Activated T-cell treated with anti-CD3 and anti-CD28 coated beads, Interleukin-2, amount 50 U/mL, for 72 hours (primary cell): ENCODE measurements at places on chromosomes 1 and 21.

GRCh38 chr1:172776071-172776470, 117.2 kb downstream of the FASLG start:
- no peak for DNase-seq

DNA sequence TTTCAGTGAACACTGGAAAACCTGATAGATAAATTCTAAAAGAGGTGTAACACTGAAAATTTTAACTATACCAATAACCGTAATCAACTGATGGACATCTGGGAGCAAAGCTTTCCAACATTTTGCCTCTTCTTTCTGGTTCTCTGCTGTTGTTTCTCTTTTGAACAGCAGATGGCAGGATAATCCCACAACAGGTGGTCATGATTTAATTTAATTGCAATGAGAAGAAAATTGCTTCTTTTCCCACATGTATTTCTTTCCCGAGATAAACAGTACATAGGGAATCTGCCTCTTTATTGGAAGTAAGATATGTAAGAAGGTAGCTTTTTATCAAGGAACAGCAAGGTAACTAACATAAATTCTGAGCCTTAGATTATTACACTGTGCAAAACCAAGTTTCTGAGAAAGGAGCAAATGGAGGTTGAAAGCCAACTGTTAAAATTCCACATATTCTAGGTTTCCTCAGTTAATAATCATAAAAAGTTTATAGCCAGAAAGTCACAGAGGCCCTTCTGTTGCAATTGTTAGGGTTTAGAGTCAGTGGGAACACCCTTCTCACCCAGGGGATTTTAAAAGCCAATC, 72.9 kb downstream of the RPS6KA1 start:
- peak; percentile 62 for DNase-seq

GRCh38 chr1:116571215-116571919, 541 bp upstream of the CD58 start:
- DNase-seq, result no peak

DNA sequence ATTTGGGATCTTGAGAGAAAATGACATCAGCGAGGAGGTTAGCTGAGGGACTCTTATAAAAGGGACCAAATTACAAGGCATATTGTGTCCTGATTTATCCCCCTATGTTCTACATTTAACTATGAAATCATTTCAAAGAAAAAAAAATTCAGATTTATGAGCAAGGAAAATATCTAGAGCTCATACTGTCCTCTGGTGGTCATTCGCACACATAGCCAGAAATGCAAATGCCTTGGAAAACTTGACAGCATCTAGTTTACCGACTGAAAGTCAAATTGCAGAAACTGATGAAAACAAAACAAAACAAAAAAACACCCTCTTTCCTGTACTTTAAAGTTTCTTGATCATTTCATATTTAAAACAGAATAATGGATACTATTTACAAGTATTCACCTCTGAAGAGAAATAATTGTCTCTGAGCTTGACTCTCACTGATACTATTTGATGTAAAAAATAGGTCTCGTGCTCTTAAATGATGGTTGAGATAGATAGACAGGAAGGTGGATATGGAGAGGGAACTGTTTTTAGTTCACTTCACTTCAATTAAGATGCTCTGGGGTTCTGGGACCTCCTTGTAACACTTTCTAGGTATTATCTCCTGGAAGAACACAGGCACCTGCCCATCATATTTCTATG, 253.8 kb downstream of the PCP4 start:
- DNase-seq, result no peak

- peak; percentile 70 for DNase-seq
These were observed 23.3 kb downstream of the ZBTB17 start for GRCh38 chr1:15952317-15953258.

GRCh38 chr1:43530483-43531106, at the start of gene PTPRF:
Gene PTPRF (plus strand): TSS chr1:43530883. CDS start chr1:43545076, 14,193 bp downstream.
- peak; percentile 36 for DNase-seq

GRCh38 chr21:14547834-14548513, 1.9 kb upstream of the SAMSN1 start:
- no peak for DNase-seq

DNA sequence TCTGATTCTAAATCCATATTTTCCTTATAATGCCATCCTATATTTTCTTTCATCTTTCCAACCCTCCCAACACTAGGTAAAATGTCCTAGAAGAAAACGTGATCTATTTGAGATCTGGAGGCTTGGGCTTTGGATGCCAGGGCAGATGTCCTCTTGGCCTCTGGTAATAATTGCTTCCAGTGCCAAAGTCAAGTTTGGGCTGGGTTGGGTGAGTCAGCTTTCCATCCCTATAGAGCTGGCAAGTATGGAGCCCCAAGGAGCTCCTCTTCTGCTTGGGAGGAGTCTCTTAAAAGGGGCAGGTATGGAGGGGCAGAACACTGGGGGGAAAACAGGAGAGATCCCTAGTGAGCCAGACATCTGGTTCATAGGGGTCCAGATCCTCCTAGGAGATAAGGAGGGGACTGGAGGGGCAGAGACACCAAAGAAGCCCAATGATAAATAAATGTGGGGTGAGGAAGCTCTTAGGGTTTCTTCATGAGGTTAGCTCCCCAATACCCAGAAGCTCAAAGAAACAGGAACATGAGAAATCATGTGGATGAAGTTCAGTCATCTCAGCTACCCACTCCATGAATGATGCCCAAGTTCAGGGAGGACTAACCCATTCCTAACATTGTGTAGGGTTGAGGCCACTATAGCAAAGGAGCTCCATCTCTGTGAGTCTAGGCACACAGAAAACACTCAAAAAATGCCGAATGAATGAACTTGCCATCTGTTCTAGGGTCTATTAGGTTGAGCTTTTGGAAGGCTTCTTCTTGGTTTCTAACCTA, 3.5 kb downstream of the C1orf116 start:
- DNase-seq, result no peak

GRCh38 chr1:246164764-246165163, 342.3 kb downstream of the SMYD3 start:
- DNase-seq, result no peak

GRCh38 chr1:8218351-8219092, 99.4 kb upstream of the SLC45A1 start:
- no peak for DNase-seq

- no peak for DNase-seq
These were observed 23.3 kb upstream of the ZNF326 start for GRCh38 chr1:89971600-89971999.

- DNase-seq, result no peak
These were observed 4.4 kb downstream of the DENND4B start for GRCh38 chr1:153941826-153942725.

DNA sequence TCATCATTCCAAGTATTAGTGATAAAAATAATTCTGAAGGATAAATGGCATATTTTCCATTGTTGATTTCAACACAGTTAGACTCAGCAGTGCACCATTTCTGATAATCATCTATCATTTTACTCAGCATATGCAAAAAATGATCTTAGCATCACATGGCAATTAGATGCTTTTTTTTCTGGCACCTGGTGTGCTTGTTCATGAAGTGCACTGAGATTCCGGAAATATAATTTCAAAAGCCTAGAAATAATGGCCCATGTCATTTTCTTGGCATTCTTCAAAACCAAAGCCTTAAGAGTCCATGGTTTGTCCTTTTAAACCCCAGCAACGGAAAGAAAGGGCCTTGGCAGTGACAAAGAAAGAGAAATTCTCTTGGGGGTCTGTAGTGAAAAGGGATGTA, 278.8 kb downstream of the KIF26B start:
- no peak for DNase-seq

DNA sequence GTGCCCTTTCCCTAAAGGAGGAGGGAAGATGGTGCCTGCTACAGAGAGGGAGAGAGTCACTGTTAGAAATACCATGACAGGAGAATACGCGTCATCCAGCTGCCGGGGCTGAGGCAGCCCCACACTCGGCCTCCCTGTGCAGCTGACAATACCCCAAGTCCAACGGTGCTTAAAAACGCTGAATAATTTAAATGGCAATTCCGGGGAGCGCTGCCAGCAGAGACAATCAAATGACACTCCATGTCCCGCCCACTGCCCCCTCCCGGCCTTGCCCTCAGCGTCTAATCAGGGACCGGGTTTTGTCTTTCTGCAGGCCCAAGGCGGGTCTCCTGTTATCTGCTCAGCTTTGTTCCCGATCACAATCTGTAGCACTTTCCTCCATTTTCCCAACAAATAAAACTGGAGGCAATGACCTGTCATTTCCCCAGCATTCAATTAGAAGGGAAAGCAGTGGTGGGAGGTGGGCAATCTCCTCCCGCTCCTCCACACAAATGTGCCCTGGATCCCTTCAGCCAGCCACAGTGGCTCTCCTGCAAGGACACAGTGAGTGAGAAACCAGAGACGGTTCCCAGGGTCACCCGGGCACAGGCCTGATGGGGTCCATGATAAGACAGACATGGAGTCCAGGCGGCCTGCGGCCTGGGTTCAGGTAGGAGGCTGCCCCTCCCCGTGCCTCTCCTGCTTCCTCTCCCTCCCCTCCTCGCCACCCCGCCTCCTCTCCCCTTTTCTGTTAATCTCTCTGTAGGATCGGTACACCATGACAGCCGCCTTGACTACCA, 42.7 kb upstream of the AJAP1 start:
- no peak for DNase-seq

DNA sequence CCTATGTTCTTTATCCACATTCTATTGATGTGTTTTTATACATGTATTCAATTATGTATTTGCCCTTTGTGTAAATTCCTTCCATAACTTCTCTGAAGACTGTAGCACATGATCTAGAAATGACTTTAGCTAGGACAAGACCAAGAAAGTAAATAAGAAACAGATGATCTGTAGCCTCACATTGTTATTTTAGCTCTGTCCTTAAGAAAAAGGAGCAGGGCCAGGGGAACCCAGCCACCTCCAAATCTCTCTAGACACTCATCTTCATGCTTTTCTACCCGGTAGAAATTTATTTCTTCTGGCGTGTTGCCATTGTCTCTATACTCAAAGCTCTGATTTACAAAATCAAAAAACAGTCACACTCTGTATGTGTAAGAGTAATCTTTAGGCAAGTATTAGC, 27.1 kb downstream of the CDC7 start:
- DNase-seq, result no peak

DNA sequence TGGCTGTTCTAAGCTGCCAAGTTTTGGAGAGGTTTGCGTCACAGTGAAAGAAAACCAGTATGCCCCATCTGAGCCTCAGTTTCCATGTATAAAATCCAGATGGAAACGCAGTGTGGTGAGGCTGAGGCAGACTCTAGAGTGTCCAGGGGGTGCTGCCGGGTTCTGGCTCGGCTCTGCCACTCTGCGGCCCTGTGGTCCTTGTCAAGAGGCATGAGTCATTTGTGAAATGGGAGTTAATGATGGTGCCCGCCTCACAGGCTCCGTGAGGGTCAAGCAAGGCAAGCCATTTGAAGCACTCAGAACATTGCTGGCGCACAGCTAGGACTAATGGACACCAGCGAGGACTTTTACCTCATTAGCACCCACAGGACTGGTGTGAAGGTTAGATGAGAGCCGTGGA, 214.3 kb downstream of the PTPRU start:
- no peak for DNase-seq

DNA sequence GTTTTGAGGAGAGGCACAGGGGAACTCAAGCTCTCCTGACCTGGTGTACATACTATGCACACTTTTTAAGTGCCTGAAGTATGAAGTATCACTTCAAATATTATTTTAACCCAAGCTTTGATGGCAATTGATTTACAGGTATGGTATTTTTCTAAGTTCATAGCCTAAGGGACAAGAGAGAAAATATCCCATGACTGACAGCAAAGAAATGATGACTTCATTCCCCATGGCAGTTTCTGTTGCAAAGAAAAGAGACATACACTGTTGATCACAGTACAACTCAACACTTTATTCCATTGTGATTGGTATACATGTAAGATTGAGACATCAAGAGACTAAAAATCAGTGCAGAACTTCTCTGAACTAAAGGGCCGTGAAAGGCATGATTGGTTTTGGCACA, 41.8 kb upstream of the BCL10 start:
- DNase-seq, result no peak

DNA sequence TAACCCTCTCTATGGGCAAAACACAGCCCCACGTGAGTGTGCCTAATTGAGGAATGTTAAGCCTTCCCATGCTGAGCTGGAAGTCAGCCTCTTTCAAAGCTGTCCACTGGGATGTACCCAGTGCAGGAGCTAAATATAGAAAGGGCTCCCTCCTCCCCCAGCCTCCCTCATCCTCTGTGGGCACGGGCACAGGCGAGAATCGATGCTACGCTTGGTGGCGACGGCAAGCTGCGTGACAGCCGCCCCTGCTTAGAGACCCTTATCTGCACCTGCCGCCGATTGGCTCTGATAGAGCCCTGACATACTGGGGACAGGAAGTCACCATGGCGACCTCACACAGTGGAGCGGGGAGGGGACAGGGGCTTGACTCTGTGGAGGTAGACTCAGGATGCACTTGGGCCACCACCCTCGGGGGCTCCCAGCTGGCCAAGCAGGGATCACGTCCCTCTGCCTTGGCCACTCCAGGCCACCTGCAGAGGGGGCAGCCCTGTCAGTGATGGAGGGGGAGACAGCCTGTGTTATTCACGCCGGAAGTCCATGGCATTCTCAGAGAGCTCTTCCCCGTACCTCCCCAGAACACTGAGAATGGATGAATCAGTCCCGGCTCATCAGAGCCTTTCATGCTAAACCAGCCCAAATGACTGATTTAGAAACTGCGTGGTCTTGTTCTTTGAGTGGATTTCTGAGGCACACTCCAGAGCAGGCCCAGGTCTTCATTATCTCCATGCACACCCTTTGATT, 84.8 kb downstream of the KCND3 start:
- DNase-seq, result peak; percentile 43

- DNase-seq, result no peak
These were observed 176.4 kb downstream of the MIS18A start for GRCh38 chr21:32102426-32102825.

- DNase-seq, result no peak
These were observed 31.1 kb upstream of the ARHGEF16 start for GRCh38 chr1:3423245-3423829.

DNA sequence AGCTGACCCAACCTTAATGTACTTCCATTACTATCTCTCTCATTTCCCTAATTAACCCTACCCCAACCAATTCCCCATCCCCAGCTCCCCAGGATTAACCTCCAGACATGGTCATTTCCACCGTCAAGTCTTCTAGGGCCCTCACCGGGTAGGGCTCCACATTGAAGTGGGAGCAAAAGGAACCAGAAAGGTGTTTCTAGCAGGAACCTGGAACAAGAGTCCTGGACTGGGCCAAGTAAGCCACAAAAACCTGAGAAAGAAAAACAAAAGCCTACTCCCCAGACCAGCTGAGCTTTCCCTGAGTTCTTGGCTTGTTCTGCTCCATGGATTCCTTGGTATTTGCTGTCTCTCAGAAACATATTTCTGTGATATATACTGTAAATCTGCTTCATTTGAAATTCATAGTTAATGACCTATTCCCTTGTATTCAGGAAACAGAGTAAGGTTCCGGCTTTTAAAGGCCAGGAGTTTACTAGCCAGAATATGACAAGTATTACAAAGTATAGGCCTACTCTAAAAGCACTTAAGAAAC, 58.4 kb downstream of the SYF2 start:
- DNase-seq, result no peak

GRCh38 chr1:119758584-119758983, 10.1 kb downstream of the HMGCS2 start:
- no peak for DNase-seq

DNA sequence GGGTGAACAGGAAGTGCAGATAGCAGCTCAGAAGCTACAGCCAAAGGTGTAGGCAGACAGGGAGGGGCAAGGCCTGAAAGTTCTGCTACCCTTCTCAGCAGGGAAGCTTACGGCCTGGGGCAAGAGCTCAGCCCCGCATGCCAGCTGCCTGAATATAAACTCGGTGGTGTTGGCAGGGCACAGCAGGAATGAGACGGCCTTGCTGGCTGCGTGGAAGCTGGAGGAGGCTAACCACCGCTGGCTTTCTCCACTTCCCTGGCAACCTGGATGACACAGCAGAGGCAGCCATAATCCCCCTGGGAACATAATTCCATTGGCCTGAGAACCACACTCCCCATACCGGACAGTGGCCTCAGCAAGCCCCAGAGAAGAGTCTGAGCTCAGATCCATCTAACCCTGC, 81.9 kb upstream of the PRRC2C start:
- DNase-seq, result no peak
